Cortex of kidney (tissue), 1 donor: ENCODE measurements at places on chromosomes 1 and 21.

- no peak for DNase-seq
Measured at GRCh38 chr1:34926156-34926555, 3.3 kb downstream of the DLGAP3 start.

DNA sequence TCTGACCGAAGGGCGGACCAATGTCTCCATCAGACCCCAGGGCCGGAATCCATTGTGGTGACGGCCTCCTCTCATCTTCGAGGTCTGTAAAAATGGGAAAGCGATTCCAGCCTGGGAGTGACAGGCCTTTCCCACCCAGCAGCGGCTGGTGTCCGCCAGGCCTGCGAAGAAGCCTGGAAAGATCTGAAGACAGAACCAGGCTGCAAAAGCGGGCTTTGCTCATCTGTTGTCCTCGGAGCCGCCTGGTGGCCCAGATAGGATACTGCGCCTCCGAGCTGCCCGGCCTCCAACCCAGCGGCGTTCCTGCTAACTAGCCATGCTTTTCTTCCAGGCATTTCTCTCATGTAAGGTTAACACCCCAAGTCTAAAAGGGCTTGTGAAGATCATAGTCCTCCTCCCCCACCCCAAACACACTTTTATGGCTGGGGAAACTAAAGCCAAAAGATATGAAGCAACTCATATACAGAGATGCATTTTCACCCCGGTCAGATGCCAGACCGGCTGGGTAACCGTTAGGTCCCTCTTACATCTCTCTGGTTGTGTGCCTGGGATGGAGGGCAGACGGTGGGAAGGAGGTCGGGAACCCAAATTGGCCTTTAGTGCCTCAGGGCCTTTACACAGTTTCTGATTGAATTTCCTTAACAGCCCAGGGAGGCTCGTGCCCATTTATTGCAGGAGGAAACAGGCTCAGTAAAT, 1.9 kb upstream of the DHRS3 start:
- no peak for DNase-seq

- DNase-seq = no peak
Measured at GRCh38 chr1:115676498-115677181, 34.9 kb downstream of the VANGL1 start.

DNA sequence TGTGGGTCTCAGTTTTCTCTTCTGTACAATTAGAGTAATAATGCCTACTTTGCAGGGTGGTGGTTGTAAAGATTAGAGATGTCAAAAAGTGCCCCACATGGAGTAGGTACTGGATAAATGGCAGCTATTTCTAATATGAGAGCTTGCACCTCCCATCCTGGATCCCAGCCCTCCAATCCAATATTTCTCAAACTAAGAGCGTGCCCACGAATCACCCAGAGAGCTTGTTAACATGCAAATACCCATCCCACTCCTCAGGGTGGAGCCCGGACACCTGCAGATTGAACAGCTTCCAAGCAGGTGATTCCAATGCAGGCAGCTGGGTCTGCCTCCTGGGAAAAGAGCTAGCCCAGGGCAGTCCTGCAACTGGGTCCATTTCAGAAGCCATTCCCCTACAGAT, 33.0 kb downstream of the LRRN2 start:
- DNase-seq = no peak

GRCh38 chr1:28190996-28191645, 14.6 kb upstream of the PTAFR start:
- no peak for DNase-seq

DNA sequence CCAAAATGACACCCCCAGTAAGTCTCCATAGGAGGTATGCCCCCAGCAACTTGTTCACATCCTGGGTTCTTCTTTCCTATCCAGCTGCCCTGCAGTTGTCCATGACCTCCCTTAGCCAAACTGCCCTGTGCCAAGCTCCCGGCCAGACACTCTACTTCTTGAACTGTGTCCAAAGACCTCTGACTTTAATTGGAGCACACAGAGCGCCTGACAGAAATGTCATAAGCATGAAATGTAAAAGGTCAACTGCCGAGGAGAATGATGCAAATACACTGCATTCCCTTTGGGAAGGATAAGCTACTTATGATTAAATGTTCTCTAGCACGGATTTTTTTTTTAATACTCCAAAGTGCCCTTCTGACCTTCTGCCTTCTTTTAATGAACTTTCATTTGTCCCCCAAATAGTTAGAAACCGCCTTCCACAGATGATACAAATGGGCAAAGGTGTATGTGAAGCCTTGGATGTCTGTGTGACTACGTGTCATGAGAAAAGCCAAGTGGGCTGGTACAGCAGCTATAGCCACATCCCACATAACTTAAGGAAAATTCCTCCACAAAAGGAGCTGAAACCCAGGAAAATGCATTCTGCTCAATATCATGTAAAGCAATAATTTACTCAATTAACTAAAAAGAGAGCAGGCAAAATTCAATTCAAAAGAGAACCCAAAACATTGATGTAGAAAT, 26.8 kb downstream of the PALMD start:
- DNase-seq = no peak

DNA sequence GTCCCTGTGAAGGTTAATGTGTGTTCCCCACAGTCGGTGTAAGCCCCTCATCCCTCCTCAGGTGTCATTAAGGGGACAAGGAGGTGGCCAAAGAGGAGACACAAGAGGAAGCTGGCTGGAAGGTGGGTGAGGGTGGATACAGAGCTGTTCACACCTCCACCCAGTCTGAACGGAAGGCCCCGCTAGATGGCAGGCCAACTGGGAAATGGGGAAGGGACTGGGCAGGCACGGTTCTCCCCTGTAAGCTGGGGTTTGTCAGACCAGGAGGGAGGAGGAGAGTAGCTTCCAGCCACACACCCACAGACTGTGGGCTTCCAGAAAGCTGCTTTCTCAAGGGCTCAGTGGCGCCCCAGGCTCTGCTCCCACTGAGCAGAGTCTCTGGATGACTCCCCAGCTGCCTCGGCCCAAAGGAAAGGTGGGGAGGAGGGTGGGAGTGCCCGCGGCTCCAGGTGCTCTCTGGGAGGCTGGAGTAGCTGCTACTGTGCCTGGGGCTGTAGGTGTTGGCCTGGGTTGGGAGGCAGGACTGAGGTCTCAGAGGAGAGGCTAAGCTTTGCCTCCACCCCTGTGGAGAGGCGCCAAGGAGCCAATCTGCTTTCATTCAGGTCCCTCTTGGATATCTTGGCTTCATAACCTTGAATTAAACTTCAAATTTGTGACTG, 41.2 kb downstream of the PCP4 start:
- no peak for DNase-seq

DNA sequence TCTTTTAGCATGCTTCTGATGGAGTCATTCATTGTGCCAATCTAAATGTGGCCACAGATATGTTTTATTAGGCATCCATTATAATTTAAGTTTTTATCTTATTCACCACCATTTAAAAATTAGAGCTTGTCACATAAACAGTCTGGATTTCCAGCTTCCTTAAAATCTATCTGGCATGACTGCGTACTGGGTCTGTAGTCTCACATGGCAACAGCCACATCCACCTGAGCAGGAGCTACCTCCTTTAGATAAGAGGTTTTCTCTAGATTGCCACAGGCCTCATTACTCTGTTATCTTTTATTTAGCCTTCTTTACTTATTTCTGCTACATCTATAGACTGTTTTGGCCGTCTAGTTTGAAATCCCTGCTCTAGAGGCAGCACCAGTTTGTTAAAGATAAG, 29.1 kb downstream of the B3GALT2 start:
- no peak for DNase-seq

DNA sequence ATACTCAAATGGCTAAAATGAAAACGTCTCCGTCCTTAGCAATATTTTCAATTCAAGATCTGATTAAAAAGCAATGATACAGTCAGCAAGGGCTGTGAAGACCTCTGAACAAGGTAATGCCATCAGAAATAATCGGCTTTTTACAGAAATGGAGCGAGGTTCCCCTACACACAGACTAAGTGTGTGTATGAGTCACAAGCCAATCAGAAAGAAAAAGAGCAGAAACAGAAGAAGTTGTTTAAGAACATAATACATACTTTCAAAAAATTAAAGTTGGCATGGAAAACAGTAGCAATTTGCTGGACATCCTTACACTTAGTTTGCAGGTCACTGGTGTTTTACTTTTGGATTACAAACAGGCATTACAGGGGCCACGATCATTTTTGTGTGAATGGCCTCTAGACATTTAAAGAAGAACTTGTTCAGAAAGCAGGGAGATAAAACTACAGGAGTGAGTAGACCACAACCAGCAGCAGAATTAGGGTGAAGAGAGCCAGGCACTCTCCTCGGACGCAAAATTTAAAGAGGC, 350.0 kb upstream of the RUNX1 start:
- DNase-seq = no peak

DNA sequence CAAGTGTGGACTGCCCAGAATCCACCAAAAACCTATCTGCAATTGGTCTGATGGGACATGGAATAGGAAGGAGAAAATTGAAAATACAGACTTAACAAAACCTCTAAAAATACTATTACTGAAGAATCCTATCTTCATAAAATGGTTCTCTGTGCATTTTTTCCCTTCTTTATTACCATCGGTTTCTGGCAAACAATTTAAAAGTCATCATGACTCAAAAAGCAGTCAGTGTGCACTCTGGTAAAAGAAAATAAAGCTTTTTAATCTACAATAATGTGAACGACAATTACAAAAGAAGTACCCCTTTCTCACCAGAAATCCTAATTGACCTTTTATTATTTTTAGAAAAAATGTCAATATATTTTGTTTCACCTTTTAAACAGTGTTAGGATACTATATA, 186.3 kb downstream of the TPR start:
- DNase-seq = no peak

DNA sequence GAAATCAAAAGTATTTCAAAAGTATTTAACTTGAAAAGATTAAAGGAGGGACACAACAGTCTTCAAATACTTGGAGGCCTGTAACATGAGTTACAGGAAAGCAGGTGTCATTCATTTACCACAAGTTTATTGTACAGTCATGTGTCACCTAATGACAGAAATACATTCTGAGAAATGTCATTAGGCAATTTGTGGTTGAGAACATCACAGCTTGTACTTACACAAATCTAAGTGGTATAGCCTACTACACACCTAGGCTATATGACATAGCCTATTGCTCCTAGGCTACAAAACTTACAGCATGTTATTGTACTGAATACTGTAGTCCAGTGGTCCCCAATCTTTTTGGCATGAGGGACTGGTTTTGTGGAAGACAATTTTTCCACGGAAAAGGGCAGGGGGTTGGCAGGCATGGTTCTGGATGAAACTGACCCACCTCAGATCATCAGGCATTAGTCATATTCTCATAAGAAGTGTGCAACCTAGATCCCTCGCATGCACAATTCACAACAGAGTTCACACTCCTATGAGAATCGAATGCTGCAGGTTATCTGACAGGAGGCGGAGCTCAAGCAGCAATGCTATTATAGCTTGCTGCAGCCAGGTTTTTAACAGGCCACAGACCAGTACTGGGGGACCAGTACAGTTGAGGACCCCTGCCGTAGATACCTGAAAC, 25.0 kb upstream of the PHTF1 start:
- no peak for DNase-seq

- no peak for DNase-seq
Measured at GRCh38 chr1:16009030-16009460, 5.0 kb downstream of the SRARP start.

DNA sequence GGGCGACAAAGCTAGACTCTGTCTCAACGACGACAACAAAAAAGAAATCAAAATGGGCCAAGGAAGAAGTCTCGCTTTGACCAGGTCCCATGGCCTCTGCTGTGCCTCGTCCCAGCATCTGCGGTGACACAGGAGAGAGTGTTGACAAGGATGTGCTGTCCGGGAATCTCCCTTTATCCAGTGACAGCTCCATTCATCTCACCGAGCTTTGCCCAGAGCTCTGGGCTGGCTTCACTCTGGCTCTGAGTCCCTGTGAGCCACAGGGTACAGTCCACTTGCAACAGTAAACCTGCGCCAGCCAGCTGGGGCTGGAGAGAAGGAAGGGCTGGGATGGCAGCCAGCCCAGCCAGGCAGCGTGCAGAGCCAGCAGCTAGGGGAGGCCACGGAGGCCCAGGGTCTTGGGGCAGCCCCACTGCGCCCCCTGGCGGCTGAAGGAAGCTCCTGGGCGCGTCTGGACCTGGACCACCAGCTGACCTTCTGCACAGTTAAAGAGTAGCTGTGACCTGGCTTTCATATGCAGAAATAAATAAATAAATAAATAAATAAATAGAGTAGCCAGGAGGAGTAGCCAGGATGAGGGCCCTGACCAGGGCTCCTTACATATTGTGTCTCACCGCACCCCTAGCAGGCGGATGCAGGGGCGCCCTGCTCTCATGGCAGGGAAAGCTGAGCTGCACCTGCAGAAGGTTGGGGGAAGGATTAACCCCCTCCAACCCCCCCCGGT, 29.7 kb downstream of the ENO1 start:
- peak; percentile 56 for DNase-seq

DNA sequence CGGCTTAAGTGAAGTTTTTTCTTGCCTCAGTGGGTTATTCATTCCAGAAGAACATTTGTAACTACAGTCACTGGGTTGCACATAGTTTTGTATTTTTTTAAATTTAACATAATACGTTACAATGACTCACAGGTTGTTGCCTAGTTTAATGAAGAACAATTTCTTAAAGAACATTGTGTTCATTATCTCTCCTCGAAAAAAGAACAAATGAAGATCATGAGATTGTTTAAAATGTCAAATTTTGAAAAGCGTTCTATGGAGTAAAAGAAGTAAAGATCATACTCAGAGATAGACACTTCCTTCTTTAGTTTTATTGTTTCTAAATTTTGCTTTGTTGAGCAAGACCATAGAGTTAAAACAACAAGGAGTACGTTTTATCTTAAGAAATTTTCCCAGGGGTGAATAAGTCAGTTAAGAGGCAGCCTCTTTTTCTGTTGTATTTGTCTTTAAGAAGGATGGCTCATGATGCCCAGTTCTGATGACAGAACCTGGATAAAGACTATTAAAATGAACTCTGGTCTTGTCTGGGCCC, 10.5 kb upstream of the SLAMF1 start:
- no peak for DNase-seq

DNA sequence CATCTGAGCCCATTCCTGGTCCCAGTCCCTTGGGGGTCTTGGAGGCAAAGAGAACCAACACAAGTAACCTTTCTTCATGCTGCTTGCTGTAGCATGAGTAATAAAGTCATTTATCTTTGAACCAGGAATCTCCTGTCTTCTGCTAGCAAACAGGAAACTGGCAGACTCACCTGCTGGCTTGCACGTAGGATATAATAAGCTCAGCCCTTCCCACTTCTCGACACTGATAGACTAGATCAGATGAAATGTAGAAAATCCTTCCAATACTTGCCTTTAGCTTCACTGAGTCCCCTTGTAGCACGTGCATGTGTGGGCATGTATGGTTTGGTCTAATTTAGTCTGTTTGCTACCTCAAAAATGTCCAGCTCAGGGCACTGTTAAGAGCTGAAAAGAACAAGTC, 6.5 kb upstream of the TFF2 start:
- no peak for DNase-seq

- DNase-seq = no peak
Measured at GRCh38 chr1:42130061-42130660, 23.0 kb upstream of the GUCA2B start.
